Stimulated activated CD4-positive, alpha-beta T cell treated with anti-CD3 and anti-CD28 coated beads, TNF-alpha, amount 100 ng/mL, for 1 hour (primary cell): ENCODE measurements at places on chromosomes 13 and 19.
A peak's percentile ranks its signal among the peaks of the same experiment; 100 is the strongest.

GRCh38 chr19:31214086-31214485, 135.2 kb downstream of the TSHZ3 start:
- DNase-seq = peak; percentile 66

DNA sequence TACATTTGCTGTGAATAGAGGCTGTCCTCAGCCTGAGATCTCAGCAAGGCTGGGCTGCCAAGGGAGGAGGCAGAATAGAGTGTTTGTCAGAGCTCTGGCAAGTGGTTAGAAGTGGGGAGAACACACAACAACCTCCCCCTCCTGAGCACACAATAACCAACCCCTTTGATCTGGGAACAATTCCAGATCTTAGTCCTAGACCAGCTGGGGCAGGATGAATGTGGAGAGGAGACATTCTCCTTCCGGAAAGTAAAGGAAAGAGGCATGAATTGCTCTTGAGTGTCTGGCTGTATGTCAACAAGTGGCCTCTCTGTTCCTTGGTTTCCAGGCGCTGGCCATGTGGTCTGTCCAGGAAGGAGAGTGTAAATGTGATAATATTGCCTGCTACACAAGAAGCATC, 114.9 kb upstream of the TMTC4 start:
- no peak for DNase-seq

- DNase-seq = no peak
Measured at GRCh38 chr13:33272531-33273124, 12.9 kb downstream of the STARD13 start.

- DNase-seq = no peak
Measured at GRCh38 chr13:47178090-47178950, 281.5 kb upstream of the HTR2A start.

DNA sequence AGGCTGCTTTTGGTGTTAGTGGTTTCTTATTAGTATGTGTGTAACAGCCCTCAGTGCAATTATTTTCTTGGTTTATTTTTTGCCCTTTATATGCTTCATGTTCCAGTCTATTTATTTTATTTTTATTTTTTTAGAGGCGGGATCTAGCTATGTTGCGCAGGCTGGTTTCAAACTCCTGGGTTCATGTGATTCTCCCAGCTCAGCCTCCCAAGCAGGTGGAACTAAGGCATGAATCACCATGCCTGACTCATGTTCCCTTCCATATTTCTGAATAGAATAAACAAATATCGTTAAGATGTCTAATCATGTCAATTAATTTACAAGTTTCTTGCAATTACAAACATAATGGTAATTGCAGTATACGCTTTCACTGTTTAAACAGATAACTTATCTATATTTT, 11.7 kb downstream of the SKA3 start:
- no peak for DNase-seq

GRCh38 chr19:38227287-38228004, 3.4 kb upstream of the DPF1 start:
- DNase-seq = no peak

GRCh38 chr19:55452749-55453346, 8.6 kb downstream of the ISOC2 start:
- DNase-seq = no peak

GRCh38 chr19:17873786-17874757, 2.3 kb downstream of the SLC5A5 start:
- no peak for DNase-seq

- no peak for DNase-seq
Measured at GRCh38 chr19:29454109-29454508, 71.7 kb upstream of the VSTM2B start.

- DNase-seq = no peak
Measured at GRCh38 chr13:46332772-46333171, 54.3 kb downstream of the RUBCNL start.

DNA sequence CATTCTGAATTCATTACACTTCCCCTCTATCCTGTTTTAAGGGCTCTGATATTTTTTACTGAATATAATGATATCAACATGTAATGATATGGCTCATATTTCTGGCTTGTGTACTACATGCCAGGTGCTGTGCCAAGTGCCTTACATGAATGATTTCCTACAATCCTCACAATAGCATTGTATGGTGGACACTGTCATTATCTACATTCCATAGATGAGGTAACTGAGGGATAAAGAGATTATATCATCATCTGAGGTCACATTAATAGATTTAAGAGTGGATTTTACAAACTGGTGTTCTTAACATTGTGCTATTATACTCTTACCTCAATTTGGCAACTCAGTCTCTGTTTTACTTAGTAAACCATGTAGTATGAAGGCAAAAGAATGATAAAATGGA, 502.0 kb downstream of the LIG4 start:
- no peak for DNase-seq

- DNase-seq = no peak
Measured at GRCh38 chr13:73603646-73604045, 530.6 kb downstream of the KLF12 start.

GRCh38 chr13:99970651-99971575, 654 bp downstream of the ZIC5 start:
- no peak for DNase-seq

DNA sequence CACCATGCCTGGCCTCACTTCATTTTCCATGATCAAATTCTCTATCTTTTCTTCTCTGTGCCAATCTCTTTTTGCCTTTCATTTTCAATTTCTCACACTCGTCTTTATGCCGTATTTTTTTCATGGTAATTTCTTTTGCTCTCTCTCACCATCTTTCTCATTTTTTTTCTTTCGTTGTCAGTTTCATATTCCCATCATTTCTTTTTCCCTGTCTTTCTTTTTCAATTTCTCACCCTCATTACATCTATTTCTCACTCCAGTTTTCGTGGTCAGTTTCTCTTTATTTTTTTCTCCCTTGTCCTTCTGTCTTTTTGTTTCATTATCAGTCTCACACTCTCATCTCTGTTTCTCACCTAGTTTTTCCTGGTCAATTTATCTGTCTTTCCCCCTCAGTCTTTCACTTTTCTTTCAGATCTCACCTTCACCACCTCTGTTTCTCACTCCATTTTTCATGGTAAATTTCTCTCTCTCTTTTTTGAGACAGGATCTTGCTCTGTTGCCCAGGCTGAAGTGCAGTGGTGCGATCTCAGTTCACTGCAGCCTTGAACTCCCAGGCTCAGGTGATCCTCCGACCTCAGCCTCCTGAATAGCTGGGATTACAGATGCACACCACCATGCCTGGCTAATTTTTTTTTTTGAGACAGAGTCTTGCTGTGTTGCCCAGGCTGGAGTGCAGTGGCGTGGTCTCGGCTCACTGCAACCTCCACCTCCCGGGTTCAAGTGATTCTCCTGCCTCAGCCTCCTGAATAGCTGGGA, 14.1 kb downstream of the SSC5D start:
- no peak for DNase-seq

DNA sequence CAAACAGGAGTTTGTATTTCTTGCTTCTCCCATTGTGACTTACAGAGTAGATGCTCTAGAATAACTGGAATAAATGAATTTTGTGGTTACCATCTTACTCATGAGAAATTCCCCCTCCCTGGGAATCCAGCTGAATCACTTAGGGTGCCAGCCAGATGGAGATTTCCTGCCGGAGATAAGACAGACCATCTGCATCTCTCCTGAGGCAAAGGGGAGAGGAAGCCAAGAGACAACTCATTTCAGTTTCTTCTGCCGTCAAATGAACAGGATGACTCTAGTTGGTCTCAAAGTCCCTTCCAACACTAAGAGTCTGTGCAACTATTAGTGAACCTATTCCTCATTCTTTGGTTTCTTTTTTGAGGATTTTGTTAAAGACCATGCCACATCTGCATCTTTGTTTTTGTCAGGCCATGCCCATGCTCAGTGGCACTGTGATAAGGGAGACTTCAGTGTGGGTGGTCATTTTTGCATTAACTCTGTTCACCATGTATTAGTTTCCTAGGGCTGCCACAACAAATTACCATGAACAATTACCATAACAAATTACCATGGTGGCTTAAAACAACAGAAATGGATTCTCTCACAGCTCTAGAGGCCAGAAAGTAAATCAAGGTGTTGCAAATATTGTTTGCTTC, 112.8 kb downstream of the NDFIP2 start:
- no peak for DNase-seq

GRCh38 chr19:19417046-19417445, 11.6 kb downstream of the GATAD2A start:
- no peak for DNase-seq

- no peak for DNase-seq
Measured at GRCh38 chr13:76887076-76887563, 915 bp upstream of the KCTD12 start.

DNA sequence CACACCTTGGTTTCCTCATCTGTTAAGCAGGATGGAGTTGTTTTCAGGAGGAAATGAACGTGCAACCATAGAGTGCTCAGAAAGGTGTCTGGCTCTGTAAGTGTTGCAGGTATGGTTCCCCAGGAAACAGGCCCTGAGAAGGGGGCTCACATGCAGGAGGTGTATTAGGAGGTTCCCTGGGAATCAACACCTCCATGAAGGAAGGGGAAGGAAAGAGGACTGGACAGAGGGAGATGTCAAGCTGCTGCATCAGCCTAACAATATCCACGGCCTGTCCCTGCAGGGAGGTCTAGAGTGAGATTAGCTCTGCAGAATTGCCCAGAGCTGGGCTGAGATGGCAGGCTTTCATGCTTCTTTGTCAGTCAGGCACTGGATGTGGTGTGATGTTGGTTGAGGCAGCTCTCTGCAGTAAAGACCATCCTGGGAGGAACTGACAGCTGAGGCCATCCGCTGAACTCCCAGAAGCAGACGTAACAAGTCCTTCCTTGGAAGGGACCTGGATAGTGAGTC, 373.3 kb downstream of the ZNF536 start:
- DNase-seq = no peak

DNA sequence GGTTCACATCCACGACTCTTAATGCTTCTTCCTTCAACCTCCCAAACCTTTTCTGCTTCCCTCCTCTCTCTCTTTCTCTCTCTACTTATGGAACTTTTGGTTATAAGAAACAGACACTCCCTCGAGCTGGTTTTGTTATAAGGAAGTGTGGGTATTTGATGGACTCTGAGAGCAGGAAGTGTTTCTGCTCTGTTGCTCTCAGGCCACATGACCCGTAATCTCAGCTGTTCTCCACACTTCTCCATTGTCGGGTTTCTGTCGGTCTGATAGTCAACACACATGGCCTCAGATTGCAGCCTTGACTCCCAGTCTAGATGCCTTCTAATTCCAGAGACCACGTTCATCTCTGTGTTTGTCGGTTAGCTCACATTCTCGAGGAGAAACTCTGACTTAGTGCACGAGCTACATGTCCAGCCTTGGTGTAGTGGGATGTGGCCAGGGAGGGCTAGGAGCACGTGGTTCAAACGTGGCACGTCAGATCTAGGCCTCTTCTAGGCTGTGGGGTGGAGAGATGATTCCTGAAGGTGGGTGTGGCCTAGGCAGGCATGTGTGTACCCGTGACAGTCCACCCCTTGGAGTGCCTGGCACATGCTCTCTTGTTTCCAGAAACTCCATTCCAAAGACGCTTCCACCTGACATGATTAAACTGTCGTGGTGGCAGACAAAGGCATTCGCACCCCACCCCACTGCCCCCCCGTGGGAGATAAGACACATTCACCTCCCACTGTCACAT, 26.3 kb downstream of the CNFN start:
- DNase-seq = no peak

DNA sequence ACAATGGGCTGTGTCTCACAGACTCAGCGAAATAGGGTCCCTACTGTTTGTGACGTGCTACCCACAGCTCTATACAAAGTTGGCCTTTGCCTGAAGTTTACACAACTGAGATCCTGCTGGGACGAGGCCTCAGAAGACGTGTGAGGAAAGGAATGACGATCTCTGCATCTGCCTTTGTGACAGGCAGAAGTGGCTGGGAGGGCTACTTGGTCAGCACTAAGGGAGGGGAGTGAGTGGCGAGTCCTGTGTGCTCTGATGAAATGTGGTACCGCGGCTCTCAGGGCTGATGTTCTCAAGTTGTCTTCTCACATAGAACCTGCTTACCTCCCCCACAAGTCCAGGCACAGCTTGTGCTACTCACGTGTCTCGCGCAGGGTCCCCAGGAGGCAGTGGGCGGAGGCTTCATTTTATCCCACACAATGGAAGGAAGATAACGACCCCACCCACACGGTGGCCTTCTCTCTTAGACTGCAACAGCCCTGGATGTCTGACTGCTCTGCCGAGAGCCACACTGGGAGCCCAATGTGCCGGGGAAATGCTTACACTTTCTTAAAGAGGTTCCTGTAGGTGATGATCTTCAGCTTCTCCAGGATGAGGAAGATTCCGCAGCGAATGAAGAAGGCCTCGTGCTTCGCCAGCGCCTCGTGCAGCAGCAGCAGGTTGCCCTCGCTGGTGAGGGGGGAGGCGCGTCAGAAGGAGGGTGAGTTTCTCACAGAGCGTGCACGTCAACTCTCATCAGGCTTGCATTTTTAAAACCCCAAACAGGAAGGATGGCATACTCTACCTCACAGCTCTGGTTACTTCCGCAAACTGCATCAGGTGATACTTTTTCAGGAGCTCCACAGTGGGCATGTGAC, 21.2 kb downstream of the PROZ start:
- no peak for DNase-seq

- no peak for DNase-seq
Measured at GRCh38 chr13:99429670-99430069, 71.6 kb upstream of the TM9SF2 start.

GRCh38 chr19:3146677-3147100, 10.9 kb downstream of the GNA15 start:
- DNase-seq = no peak

DNA sequence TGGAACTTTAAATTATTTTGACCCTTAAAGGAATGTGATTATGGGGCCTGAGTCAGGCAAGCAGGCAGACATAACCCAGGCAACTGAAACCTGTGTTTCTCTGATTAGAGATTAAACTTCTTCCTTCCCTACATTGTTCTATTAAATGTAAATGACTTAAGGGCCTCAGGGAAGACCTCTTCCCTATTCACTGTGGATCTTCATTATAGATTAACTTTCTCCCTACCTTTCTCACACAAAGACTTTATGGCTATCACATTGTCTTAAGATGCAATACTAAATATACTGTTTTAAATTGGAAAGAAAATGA, 8.8 kb upstream of the METTL21C start:
- no peak for DNase-seq

DNA sequence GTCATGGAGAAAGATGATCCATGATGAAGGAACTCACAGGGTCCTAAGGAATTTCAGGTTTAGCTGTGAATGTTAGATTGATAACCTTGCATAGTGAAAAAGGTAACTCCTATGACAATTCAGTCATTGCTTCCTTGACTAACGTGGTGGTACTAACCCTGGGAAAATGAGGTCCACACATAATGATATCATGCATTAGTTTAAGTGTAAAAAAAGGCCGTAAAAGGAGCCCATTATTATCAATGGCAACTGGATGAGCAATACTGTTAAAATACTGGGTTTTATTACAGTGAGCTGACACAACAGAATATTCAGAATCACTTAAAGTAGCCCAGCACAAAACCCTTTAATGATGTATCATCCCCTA, 515.4 kb downstream of the DCT start:
- DNase-seq = no peak

DNA sequence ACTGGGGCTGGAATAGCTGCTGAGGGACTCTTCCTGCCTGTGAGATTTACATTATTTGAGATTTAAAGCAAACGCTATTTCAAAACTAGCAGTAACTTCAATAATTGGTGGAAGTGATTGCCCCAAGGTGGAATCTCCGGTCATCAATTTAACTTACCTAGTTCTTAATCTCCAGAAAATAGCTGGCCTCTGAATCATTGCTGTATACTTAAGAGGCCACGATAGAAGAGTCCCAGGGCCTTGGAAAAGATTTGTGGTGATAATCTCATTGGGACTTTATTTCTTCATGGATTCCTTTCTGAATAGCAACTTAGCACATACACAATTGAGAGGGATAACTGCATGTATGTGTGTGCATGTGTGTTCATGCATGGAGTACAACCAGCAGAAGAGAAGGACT, 120.2 kb downstream of the DNAJC15 start:
- no peak for DNase-seq
